CMK (cell line): ENCODE measurements at places on chromosomes 13 and 19.
A peak's percentile ranks its signal among the peaks of the same experiment; 100 is the strongest.

GRCh38 chr19:54525636-54526035, 23.0 kb downstream of the LAIR2 start:
- DNase-seq: no peak

GRCh38 chr13:19622193-19622592, 11.3 kb upstream of the MPHOSPH8 start:
- no peak for DNase-seq

- no peak for DNase-seq
These were observed 39.5 kb upstream of the CNMD start for GRCh38 chr13:52779103-52779502.

DNA sequence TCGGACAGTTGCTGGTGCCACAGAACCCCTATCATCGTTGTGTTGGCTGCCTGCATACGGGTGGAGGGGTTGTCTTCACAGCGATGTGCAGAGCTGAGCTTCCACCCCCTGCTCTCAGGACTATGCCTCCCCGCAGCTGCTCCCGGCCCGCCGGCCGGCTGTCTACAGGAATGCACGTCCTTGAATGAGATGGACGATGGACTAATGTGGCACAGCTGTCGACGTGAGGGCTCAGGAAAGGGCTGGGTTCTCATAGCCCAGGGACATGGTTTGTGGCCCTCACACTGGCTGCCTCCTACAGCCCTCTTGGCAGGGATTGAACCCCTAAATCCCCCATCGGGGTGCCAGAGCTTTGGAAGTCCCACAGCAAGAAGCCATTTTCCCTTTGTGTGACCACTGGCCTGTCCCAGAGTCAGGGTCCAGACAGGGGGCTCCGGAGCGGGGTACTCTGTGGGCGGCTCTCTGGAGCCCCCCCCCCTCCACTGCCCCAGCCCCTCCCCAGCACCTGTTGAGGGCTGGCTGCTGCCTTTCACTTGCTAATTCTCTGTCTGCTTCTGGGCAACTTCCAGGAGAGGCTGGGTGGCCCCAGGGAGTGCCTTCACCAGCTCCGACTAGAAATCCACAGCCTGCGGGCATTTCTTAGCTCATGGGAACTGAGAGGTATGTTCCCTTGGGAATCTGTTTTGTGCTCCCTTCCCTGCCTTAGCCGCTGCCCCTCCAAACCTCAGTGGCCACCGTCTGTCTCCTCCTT, 40.2 kb downstream of the TSSK6 start:
- DNase-seq: no peak

GRCh38 chr19:6073858-6074708, 36.2 kb downstream of the RFX2 start:
- DNase-seq: no peak

- DNase-seq: no peak
These were observed 117.0 kb downstream of the RFC3 start for GRCh38 chr13:33934951-33935371.

DNA sequence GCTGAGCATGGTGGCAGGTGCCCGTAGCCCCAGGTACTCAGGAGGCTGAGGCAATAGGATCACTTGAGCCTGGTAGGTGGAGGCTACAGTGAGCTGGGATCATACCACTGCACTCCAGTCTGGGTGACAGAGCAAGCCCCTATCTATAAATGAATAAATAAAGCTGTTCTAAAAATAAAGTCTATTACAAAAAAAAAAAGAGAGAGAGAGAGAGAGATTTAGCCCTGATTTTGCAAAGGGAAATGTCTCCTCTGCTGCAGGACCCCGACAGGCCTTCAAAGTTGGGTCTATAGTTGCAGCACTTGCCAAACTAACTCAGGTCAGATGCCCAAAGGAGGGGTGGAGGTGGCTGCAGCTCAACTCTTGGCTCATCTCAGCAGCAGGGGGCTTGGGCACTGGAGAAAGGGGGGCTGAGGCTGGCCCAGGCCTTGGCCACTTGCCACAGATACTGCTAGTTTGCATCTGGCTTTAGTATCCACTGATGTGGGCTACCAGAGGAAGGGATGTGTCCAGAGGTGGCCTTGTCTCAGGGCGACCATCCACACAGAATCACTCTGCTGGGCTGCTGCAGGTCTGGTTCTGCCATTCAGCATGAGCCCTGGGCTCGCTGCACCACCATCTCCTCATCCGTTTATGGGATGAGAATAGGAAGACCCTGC, 30.8 kb upstream of the AKT2 start:
- no peak for DNase-seq

DNA sequence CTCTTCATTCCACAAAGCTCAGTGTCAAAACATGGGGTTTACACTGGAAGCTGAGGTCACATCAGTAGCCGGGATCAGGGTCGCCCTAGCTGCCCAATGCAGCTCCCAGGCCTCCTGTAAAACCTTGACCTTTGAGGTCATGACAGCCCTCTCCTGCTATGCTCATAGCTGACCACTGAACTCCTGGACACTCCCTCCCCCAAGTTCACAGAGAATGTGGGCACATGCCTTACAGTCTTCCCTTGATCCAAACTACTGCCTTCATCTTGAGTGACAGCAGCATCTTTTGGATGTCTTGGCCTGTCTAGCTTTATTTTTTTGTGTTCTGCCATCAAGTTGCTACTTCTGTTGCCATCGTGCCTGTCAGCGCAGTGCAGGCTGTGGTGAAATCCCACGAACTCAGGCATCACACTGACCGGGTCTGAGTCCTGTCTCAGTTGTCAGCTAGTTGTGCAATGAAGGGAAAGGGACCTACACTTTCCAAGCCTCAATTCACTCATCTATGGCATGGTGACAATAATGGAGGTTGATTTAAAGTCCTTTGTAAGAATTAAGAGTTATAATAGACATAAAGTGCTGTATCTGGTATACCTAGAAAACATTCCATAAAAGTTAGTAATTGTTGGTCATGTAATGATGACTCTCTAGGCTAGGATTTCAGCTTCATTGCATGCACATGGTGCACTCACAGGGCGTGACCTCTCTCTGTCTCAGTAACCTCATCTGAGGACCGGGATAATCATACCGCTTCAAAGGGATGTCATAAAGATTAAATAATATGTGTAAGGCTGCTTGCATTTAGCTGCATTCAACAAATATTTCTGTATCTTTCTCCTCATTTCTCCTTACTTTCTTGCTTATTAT, 16.4 kb upstream of the ALOX5AP start:
- no peak for DNase-seq

DNA sequence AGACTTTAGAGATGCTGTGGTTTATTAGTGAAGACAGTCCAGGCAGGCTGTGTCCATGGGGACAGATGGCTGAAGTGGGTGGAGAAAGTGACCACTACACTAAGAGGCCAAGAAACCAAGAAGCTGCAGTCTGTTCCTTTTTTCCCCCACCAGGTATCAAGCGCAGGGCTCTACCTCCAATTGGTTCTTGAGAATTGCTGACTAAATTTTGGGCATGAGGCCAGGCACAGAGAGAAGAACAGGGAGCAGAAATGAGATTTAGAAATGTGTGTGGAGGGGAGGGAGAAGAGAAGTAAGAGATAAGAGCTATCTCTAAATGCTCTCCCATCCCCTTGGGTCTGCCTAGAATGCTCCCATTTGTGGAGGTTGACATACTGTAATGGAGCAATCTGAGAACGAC, 12.3 kb upstream of the CYSLTR2 start:
- DNase-seq: no peak

DNA sequence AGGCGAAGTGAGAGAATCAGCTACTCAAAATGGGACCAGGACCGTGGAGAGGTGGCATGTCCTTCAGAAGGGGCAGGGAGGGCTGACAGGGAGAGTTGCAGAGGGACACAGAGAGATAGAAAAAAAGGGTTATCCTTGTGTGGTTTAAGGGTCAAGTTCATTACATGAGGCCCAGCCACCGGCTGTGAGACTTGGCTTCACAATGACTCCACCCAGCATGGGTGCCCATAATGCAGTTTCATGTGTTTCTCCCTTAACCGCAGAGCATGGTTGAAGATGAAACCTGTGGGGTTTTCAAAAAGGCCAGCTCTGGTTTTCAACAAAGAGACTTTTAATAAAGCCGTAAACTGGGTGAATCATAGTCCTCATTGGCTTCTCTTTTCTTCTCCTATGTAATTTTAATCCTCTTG, 164.6 kb downstream of the KLF5 start:
- no peak for DNase-seq

DNA sequence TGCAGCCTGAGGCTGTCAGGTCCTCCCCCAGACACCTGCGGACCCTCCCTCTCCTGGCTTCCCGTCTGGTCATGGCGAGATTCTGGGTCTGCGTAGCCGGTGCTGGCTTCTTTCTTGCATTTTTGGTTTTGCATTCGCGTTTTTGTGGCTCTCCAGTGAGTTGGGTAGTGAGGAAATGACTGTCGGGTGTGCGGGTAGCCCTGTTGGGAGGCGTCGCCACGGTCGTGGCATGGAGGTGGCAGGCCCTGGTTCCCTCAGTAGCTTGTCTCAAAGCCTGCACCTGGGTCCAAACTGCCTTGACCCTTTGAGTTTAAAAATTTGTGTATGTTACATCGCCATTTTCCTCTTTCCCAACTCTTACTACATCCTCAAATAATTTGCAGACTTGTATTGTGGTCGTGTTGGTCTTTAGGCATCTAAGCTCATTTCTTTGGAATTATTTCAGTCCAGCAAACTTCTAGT, 344 bp downstream of the NHLRC3 start:
- no peak for DNase-seq

- peak; percentile 1 for DNase-seq
These were observed 44.2 kb downstream of the WASF3 start for GRCh38 chr13:26601669-26602068.

GRCh38 chr13:31330236-31330635, 130.5 kb downstream of the B3GLCT start:
- no peak for DNase-seq

GRCh38 chr19:19137556-19138108, 646 bp downstream of the TMEM161A start:
- no peak for DNase-seq

DNA sequence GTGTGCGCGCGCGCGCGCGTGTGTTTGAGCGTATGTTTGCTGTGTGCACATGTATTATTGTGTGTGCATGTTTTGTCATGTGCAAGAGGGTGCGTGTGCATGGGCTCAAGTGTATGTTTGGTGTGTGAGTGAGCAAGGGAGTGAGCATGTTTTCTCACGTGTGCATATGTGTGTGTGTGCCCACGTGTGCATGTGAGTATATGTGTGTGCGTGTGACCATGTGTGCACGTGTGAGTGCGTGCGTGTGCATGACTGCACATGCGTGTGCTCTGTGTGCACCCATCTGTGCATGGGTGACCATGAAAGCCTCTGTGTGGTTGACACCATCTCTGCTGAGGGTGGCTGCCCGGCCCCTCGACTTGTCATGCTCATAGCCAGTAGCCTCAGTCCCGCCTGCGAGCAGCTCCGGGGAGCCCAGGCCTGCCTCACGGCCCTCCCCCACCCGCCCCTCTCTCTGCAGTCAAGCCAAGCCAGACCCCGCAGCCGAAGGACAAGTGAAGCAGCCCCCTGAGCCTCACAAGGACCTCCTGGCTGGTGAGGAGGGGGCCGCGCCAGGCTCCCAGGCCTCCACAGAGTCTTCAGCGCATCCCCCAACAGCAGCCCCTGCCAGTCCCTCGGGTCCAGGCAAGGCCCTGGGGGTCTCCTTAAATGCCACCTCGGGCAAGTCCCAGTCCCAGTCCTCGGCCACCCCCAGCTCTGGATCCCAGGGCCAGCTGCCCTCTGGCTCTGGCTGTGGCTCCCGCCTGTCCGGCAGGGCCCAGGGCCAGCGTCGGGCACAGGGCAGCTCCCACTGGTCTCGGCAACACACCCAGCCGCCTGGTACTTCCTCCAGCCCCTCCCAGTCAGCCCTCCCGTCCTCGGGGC, 6.0 kb downstream of the REEP6 start:
- no peak for DNase-seq

- no peak for DNase-seq
These were observed 7.2 kb upstream of the MBNL2 start for GRCh38 chr13:97214921-97215320.

GRCh38 chr13:51524829-51525566, 59.3 kb upstream of the WDFY2 start:
- no peak for DNase-seq

DNA sequence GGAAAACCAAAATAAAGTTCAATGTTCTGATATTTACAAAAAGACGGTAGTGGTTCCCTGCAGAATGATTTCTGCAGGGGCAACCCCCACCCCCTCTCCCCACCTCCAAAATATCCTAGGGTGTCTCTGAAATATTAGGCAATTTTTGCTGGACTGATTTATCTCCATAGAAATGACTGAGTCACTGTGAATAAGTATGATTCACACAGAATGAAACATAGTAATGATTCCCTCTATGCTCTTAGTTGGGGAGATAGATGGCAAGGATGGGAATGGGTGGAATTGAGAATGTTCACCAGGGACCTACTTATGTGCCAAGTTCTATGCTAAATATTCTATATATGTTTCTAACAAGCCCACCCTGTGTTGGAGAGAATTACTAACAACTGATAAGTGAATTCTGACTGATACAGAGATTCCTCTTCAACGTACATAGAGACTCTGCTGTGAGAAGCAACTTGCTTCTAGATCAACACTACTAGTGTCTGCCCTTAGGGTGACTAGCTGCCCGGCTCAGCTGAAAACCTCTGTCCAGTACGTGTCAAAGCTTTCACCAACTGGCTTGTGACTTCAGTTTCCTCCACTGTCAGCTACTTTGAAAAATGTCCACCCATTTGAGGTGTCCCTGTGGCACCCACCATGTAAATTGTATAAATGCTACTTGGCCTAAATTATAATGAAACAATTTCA, 38.4 kb upstream of the RAP2A start:
- no peak for DNase-seq

DNA sequence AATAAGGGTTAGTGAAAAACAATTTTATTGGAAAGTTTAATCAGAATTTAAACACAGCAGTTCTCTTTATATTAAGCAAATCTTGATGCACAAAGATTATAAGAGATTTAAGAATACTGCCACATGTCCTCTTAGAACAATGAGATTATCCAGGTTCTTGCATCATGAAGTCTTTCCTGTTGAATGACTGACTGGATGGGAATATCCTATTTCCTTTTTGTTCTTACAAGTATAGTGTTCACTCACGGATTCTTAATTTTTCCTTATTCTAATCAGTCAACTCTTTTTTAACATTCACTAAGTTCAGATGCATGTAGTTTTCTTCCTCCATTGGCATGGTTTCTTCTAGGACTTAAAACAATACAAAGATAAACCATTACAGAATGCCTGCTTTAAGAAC, 10.1 kb downstream of the URI1 start:
- no peak for DNase-seq

- no peak for DNase-seq
These were observed 73.9 kb upstream of the OXGR1 start for GRCh38 chr13:97068151-97068550.
